ENCODE measurements at places on chromosomes 4 and X.

DNA sequence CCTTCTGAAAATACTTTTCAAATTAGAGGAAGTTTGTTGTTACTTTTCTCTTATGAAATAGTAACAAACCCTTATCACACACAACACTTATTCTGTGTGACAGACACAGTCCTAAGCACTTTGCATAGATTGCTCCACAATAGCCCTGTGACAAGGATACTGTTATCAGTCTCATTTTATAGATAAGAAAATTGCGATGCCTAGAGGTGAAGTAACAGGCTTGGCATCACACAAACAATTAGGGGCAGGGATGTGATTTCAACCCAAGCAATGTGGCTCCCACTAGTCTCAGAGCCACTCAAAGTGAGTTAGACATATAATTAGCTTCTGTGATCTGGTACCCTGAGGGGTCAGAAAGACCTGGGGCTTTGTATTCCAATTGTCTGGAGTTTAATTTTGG is 339.9 kb downstream of the FBXO8 start:
- DNase-seq: no peak

DNA sequence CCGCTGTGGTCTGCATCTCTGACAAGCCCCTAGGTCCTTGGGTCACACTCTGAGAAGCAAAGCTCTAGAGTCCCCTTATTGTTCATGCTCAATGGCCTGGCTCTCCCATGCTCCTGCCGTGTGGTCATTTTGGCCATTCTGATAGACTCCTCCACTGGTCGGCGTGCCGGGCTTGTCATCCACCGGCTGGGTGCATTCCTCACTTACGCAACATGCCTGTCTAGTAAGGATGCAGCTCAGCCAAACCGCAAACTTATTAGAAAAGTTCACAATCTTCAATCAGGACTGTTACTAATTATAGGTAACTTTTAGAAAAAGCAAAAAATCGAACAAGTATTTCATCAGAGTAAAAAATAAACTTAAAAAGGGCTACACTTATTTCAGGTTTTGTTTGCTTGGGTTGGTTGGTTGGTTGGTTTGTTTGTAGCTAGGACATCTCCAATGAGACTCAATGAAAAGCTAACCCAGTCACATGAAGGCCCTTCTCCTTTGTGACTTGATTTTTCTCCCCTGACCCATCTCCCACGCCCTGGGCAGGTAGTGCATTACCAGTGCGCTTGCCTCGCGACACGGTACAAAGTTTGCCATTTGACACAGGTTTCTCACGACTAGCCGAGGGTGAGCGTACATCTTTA is 41.0 kb downstream of the IRF2 start:
- DNase-seq: no peak

DNA sequence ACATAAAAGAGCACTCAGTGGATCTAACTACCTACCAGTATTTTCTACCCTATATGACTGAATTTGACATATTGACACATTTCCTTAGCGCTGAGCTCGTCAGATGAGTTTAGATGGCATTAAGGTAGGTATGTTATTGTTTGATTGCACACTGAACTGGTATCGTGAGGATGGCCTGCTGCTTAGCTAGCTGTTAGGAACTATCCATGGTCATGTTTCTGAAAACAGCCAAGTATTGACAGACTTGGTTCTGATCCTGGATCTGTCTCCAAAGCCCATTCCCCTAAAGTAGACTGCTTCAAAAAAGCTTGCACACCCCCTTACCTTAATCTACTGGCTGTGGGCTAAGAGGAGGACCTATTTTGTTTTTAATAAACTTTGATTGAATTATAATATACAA is 32.9 kb downstream of the FNIP2 start:
- DNase-seq: no peak

DNA sequence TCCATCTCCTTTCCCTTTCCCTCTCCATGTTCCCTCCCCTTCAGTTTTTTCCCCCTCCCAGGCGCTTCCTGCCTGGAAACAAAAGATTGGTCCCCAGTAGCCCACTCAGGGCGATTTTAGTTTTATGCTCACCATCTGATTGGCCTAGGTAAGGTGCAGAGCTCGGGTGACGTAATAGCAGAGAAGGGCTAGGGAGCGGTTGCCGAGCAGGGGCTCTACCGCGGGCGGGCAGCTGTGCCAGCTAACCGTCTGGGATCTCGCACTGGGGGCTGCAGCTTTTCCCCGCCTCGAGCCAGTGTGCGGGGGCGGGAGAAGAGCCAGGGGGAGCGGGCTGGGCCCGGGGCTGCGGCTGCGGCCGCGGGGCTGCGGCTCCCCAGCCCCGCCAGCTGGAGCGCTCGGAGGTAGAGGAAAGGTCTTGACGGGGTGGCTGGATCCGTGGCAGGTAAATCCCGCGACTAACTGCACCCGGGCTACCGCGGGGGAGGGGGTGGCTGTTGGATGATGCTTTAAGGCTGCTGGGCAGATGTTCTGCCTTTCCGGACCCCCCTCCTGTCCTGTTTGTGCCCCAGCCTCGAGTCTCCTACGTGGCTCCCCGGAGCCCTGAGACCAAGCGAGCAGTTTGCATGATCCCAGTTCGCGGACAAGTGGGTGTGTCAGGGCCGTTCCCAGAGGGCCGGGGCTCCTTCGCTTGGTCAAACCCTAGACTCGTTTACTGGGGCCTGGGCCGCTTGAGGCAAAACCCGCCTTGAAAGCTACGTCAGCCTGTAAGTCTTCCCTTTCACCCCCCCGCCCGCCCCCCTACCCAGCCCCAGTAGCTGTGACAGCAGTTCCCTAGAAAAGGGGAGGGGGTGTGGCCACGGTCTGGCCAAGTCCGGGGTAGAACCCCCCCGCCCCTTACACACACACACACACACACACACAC is at the start of gene PAK3:
PAK3 (plus strand) TSS at position 218 of the 922 bp plus-strand sequence. CDS start 26,913 bp downstream, outside the sequence.
- no peak for DNase-seq

DNA sequence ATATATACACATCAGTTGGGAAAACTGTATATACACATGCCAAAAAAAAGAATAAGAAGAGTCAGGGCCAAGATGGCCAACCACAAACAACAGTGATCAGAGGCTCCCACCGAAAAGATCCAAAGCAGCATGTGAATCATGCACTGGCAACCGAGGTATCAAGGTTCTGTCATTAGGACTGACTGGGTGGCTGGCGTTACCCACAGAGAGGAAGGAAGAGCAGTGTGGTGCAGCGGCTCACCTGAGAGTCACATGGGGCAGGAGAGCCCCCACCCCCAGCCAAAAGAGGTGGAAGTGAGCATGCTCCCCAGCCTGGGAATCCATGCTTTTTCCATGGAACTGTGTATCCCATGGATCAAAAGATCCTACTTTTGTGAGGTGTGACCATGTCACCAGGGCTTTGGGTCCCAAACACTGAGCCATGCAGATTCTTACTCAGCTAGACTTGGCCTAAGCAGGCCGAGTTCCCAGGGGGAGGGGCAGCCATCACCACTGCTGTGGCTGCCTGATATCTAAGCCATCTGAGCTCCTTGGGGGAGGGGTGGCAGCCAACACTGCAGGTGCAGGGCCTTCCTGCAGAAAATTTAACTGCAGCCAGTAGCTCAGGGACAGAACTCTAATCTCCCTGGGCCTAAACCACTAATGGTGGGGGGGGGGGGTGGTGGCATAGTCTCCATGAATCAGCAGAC is 52.8 kb downstream of the P2RY10 start:
- DNase-seq: no peak

- DNase-seq: no peak
Measured at GRCh38 chrX:133335027-133335426, 80.3 kb downstream of the GPC4 start.

Measured in stimulated activated CD8-positive, alpha-beta memory T cell treated with anti-CD3 and anti-CD28 coated beads, Interleukin-7, amount 100 ng/mL, for 24 hours (primary cell).